ENCODE measurements at places on chromosomes 5 and 9.

GRCh38 chr5:148924817-148925216 is 98.4 kb downstream of the ADRB2 start:
- no peak for DNase-seq

DNA sequence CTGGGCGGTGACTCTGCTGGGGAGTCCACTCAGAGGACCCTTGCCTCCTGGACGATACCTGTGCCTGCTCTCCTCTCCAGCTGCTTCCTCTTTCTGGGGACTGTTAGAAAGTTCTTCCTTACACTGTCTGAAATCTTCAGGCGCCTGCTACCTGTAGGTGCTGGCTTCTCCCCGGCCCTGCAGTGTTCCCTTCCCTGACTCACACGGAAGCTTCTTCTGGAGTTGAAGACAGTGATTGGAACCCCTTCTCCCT is 562 bp downstream of the GSN start:
- no peak for DNase-seq

GRCh38 chr9:91948597-91949391 is 1.2 kb downstream of the ROR2 start:
- peak; percentile 54 for DNase-seq

DNA sequence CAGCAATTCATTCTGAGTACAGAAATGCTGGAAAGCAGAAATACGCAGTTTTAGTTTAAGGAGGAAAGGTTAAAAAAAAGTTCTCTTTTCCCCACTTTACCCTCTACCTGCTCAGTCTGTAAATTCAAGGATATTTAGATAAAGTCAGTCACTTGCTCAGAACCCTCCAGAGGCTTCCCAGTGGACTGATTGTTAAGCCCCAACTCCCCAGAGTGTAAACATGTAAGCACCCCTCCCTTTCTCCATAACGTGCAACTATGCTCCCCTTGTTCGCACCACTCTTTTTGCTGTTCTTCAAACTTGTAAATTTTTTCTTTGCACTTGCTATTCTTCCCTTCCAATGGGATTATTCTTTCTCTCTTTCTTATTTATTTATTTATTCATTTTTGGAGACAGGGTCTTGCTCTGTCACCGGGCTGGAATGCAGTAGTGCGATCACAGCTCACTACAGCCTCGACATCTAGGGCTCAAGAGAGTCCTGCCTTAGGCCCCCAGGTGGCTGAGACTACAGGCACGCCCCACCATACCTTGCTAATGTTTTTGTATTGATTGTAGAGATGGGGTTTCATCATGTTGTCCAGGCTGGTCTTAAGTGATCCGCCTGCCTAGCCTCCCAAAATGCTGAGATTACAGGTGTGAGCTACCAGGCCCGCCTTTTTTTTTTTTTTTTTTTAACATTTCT is 32.5 kb upstream of the ERBIN start:
- no peak for DNase-seq
